ENCODE measurements at places on chromosomes 5 and 9. TPM values are rescaled to one million over a fixed set of nuclear protein-coding genes. Genes with fewer than 3 reads are reported as not detected.

Gene HTR4
- 0.99 TPM for total RNA-seq

Gene LIFR
- total RNA-seq = 45.8 TPM

Gene BRD9
- total RNA-seq = 23.6 TPM

Gene STPG3
- total RNA-seq = 0.58 TPM

Gene GPR151
- total RNA-seq = not detected

Gene SPARC
- 477 TPM for total RNA-seq

Gene GLRA1
- not detected for total RNA-seq

Gene IL3
- not detected for total RNA-seq

Gene HRCT1
- 6.2 TPM for total RNA-seq

Gene GRM6
- total RNA-seq = not detected
